GM23338 (cell line): ENCODE measurements at places on chromosomes 3 and 15.

DNA sequence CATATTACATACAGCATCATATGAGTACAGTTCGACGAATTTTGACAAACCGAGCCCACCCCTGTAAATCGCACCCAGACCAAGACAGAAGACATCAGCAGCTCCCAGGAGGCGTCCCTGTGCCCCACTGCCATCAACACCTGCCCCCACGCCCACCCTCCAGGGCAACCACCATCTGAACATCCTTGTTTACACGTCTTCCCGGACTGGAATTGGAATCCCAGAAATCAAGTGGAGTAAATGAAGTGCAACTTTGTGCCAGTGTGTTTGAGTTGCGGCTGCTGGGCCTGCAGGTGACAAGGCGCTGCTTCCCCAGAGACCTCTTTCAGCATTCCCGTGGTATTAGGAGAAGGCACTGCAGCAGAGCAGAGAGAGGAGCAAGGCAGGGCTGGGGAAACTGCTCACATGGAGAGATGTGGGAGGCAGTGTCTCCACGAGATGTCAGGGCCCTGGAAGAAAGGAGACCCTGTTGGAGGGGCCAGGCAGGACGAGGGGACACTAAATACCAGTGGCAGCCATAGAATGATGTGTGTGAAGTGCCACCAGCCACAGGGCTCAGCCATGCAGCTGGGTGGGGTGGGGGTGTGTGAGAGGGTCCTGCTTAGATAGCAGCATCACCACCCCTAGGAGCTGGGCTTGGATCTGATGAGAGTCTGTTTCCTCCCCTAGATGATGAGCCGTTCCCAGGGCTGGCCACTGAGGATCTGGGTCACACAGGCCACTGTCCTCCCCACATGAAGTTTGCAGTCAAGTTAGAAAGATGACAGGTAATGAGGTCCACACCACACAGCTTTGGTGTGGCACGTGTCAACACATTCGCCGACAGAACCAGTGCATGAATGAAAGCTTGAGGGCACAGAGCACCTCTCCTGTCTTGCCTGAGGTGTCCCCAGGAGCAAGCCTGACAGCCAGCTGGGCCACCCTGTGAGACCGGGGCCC lies 33.4 kb upstream of the PCSK6 start:
- no peak for DNase-seq

DNA sequence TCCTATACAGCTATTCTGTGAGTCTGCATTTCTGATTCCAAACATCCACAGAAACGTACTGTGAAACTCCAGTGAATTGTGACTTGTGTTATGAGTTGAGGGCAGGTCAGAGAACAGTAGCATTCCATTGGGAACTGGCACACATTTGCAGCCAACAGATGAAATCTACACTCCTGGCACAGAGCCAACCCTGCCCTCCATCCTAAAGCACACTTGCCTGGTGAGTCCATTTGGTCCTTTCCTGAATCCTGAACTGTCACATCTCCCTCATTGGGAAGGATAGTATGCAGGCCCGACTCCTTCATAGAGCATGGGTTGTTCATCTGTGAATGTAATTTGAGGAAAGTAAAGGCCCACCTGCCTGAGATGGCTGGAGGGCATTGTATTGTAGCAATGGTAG lies 314.3 kb upstream of the RASGRP1 start:
- no peak for DNase-seq

DNA sequence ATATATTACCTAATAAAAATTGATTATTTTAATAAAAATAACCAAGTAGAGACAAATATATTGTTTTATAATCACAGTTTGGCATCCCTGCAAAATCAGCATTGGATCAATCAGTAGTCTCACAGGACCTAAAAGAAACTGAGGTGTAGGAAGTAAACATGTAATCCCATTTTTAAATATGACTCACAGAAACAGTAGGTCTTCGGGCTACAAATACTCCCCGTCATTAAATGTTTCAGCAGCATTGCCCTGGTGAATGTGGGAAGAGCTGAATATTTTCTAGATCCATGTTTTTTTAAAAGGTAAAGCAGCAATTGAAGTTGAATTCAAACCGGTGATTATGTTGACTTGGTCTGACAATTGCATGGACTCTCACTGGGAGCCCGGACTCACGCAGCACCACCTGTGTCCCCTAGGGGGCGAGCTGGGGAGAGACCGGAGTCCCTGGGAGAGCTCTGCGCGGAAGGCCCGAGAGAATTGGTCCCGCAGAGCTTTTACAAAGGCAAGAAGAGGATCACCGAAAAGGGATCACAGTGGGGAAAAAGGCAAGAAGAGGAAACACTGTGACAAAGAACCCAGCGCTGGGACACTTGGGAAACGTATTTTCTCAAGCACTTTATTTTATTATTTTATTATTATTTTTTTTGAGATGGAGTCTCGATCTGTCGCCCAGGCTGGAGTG lies 17.2 kb upstream of the USP3 start:
- peak; percentile 93 for DNase-seq

- peak; percentile 61 for DNase-seq
Measured at GRCh38 chr3:12286927-12287726, 1.7 kb upstream of the PPARG start.

GRCh38 chr15:69237718-69238117 lies 61.0 kb upstream of the PAQR5 start:
- DNase-seq, result no peak
